ENCODE measurements at places on chromosomes 13 and 19. TPM values are rescaled to one million over a fixed set of nuclear protein-coding genes. Genes with fewer than 3 reads are reported as not detected.

The PGLYRP2 gene
- not detected for total RNA-seq

The CCDC122 gene
- 10.2 TPM for total RNA-seq

The PSG1 gene
- not detected for total RNA-seq

The NXNL1 gene
- total RNA-seq: not detected

Data from frontal cortex (tissue), 4 donors.